Aorta (tissue), 5 donors: ENCODE measurements at places on chromosomes 2 and 18.
A peak's percentile ranks its signal among the peaks of the same experiment; 100 is the strongest.

DNA sequence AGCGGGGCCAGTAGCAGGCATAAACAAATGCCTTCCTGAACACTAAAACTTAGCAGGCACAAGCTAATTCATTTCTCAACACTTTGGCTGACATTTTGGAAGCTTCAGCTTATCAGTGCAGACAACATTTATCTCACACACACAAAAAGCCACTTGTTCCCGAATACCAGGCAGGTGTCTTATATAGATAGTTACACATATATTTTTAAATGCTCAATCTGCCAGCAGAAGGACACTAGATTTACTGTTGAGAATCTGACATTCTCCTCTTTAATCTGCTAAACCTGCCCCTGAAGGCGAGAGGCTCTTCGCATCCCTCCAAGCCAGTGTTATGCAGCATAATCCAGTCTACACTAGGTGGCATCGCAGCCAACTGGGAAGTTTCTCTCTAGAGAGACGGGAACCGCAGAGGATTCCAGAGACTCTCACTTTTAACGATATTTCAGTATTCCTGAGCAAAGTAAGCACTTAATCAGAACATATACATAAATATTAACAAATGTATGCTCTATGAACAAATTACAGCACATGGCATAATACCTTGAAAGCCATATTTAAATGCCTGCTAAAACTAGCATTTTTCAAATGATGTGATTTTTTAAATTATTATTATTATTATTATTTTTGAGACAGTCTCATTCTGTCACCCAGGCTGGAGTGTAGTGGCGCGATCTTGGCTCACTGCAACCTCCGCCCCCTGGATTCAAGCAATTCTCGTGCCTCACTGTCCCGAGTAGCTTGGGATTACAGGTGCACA lies 90.2 kb upstream of the SCG2 start:
- DNase-seq = no peak

DNA sequence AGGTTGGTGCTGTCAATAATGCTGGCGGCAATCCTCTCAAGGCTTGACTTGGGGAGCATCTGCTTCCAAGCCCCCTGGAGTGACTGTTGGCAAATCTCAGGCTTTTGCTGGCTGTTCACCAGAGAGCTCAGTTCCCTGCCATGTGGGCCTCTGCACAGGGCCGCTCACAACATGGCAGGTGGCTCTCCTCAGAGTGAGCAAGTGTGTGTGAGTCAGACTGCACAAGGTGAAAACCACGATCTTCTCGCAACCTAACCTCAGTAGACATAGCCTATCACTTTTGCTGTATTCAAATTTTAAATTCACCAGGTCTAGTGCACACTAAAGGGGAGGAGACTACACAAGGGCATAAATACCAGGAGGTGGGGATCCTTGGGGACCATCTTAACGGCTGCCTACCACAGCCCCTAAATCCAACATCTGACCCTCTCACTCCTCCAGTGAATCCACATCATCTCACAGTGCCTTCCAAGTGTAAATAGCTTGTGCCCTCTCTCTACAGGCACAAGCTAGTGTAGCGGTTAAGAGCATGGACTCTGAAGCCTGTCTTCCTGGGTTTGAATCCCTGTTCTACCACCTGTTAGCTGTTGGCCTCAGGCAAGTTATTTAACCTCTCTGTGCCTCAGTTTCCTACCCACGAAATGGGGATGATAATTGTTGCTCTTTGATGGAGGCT lies 187.7 kb upstream of the CXCR4 start:
- no peak for DNase-seq

GRCh38 chr2:71603851-71604725 lies 150.7 kb downstream of the DYSF start:
- peak; percentile 34 for DNase-seq

DNA sequence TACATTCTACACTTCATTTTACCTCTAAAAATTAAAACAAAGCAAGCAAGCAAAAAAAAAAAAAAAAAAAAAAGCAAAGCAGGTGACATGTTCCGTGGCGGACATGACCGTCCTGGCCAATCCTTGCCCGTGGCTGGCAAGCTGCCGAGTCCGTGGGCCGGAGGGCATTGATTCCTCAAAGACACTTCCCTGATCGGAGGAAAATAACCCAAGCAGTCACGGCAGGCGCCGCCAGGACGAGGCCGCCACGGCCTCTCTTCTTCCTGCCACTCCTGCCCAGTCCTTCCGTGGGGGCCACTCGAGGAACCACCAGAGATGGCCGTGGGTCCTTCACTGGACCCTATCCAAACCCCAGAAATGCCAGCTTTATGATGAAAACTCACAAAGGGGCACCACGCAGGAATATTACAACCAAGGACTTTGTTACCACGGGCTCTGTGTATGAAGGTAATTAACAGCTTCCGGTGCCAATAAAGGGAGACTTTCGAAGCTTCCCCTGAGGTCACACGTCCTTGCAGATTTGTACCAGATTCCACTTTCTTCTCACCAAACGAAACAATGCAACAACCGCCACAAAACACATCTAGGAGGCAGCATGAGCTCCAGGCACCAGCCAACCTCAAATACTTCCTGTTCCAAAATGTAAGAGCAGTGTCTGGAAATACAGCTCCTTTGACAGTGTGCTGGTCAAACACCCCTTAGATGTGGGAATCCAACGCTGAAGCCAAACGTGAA lies 170.3 kb downstream of the HDAC4 start:
- peak; percentile 82 for DNase-seq

- peak; percentile 76 for DNase-seq
Measured at GRCh38 chr2:216694082-216694825, 1.1 kb downstream of the IGFBP5 start.

DNA sequence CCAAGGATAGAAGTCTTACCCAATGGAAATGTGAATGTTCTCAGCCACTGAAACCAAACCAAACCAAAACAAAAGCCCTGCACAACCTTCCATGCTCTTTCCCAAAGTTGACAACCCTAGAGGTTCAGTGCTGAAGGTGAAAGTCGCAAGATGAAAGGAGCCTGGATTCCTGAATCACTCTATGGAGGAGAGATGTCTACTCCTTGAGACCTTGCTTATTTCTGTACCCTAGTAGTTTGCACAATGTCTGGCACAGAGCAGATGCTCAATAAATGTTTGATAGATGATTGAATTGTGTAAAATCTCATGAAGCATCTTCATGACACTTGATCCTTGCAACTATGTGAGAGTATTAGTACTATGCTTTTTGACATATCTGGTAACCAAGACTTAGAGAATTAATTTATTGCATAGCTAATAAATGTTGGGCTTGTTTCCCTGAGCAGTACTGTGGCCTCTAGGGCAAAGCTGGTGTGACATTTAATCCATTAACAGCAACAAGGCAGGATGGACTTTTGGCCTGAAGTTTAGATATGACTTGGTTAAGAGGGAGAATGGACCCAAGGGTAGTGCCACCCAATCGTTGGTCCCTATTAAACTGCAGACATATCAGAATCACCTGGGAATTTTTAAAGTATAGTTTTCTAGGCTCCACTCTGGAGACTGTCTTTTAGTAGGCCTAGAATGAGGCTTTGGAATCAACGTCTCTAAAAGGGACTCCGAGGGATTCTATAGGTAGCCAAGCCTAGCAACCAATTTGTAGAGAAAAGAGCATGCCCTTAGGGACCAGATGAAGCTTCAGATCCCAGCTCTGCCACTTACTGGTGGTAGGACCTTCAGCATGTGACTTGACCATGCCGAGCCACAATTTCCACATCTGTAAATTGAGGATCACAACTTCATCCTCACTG lies 145.9 kb downstream of the DDX1 start:
- no peak for DNase-seq
